Fibroblast of pulmonary artery (primary cell): ENCODE measurements at places on chromosomes 11 and 22.

GRCh38 chr22:29740216-29740615 is 20.4 kb downstream of the CABP7 start:
- DNase-seq, result no peak

DNA sequence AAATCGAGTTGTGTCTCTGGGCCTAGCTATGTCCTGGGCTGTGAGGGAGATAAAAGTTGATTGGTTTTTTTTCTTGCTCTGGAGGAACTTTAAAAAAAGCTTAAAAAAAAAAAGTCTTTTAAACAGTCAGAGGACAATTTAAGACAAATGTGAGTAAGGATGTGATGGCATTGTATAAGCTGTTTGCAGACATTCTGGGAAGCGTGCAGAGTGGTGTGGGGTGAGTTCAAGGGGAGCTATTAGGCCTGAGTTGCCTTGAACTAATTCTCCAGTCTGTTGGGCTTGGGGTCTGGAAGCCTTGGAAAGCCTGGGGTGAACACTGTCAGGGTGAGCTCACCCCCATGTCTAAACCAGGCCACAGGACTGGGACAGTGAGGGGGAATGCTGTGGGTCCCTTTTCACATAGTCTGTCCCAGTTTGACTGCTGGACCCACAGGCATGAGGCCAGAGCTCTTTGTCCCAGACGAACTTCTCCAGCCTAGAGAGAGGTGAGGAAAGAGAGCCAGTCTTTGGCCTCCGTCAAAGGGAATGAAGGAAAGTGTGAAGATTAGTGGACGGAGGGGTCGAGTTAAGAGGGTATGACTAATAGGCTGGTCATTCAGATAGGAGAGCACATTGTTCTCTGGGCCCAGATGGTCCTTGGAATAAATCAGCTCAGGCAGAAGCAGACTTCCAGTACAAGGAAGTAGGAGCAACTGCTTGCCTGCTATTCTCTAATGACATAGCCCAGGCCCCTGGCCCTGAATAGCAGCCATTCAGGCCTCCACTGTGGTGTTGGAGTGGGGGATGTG is 76.4 kb upstream of the NNMT start:
- DNase-seq, result peak; percentile 94

- no peak for DNase-seq
Measured at GRCh38 chr11:66979336-66979980, 4.4 kb downstream of the C11orf86 start.

DNA sequence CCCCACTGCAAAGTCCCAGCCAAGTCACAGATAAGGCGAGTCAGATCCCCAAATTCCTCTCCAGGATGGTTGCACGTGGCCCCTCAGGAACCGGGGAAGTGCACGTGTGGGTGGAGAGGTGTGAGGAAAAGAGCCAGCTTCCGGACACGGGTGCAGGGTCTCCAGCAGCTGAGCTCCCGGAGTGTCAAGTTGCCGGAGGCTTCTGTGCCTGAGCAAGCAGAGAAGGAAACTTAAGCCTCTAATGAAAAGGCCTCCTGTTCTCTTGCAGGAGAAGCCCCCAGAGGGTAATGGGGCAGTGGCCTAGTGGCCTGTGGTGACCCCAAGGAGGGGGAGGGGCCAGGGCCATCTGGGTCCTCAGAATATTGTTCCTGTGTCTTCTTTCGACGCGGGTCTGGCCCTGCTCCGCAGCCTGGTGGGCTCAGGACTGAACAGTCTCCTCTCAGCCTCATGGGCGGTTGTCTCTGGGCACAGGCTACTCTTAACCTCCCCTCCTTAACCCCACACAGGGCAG is 147.9 kb downstream of the FEZ1 start:
- no peak for DNase-seq

GRCh38 chr11:118152552-118153471 is at the start of gene SCN4B:
Gene SCN4B, minus strand, starts transcription at chr11:118152823. Its CDS starts 150 bp downstream, at chr11:118152673.
- peak; percentile 48 for DNase-seq

- DNase-seq, result peak; percentile 88
Measured at GRCh38 chr22:40196628-40197360, 19.1 kb downstream of the TNRC6B start.

DNA sequence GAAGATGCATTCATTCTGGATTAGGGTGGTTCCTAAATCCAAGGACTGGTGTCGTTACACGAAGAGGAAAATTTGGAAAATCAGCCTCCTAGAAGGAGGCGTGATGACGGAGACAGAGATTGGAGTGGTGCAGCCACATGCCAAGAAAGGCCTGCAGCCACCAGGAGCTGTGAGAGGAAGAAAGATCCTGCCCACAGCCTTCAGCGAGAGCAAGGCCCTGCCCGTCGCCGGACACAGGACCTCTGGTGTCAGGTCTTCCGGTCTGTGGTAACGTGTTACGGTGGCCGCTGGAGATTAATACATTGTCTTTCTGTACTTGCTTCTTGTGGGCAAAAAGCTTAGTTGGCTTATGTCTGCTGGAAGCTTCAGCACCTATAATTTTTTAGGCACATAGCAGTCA is 1045.8 kb downstream of the BRD1 start:
- DNase-seq, result no peak

GRCh38 chr11:62919476-62919875 is 1.7 kb downstream of the CHRM1 start:
- DNase-seq, result no peak

DNA sequence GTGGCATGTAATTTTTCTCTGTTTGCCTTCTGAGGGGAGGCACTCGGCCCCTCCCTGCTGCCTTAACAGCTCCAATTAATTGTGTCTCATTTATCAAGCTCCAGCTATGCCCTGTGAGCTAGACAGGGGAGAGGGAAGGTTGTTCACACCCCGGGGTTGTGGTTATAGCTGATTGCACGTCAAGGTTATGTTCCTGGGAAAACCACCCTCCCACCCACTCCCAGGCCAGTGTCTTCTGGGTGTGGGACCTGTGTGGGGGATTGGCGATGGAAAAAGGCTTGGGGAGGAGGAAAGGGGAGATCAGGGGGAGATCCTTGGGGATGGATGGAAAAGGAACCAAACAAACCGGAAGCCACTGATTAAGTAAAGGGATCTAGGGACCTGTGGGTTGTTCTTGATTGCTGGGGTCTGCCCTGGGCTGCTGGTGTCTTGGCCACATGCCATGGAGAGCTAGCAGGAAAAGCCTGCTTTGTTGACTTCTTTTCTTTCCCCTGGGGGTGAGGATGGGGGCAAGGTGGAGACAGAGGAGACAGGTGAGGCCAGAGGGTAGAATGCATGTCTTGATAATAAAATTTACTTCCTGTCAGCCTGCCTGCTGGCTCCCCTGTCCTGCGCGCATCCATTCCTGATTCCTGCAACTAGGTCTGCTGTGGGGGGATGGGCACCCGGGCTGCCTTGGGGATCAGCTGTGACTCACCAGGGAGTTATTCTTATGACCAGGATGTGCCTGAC is 13.5 kb upstream of the SORL1-AS1 start:
- DNase-seq, result peak; percentile 89

- no peak for DNase-seq
Measured at GRCh38 chr22:31436132-31436531, 36.7 kb downstream of the DRG1 start.

DNA sequence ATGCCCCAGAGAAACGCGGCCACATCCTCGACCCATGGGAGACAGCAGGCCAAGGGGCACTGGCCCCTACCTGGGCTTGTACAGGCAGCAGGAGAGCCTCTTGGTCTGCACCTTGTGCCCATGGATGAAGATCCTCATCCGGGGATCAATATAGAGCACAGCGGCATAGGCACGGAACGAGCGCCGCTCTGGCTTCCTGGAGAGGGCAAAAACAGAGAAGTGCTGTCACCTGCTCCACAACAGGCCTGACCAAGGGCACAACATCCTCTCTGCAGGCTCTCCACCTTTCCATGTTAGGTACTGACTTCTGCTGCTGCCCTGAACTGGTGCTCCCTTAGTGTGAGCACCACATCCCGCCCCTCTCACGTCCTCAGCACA is 27.2 kb downstream of the MORC2 start:
- no peak for DNase-seq

DNA sequence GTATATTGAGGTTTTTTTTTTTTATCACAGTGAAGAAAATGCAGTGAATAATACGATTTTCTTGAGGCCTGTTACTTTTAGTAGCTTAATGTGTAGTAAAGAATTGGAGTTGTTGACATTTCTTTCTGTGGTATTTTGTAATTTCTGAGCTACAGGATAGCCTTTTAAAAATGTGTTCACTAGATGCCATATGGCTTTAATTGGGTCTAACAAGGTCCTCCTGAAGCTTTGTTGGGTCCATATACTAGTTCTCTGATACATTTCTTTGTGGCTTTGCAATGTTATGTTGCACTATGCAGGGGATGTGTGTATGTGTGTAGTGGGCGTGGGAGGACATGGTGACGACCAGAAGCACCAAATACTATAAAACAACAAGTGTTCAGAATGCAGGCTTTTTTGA is 25.1 kb downstream of the FBXO7 start:
- no peak for DNase-seq

DNA sequence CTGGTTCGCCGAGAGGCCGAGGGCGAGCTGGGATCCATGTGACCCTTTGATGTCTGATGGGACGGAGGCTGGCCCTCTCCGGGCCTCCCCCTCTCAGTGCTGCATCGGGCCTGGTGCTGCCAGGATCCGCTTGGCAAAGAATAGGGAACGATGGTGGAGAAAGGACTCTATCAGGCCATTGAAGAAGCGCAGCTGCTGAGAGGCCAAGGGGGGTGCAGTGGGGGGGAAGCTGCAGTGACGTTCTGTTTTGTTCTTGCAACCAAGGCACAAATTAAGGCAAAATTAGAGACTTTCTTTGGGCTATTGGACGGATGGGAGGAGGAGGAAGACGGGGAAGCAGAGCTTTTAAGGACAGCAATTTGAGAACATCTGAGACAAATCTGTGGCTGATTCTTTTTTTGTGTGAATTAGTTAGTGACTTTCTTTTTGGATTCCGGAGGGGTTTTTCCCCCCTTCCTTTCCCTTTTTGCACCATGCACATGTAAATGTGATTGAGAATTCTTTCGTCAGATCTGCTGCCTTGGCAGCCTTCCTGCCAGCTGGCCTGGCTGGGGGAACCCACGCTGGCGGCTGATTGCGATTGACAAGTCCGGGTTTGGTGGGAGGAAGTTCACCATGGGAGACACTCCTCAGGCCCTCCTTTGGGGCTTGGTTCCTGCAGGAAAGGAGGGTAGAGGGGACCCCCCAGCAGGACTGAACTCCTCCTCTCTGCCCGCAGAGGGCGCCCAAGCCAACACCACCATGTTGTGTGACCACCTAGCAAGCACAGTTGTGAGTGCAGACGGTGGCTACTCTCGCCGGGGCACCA is 214.6 kb downstream of the NTM start:
- no peak for DNase-seq

GRCh38 chr11:83119216-83119615 is 37.7 kb upstream of the PCF11 start:
- DNase-seq, result no peak

DNA sequence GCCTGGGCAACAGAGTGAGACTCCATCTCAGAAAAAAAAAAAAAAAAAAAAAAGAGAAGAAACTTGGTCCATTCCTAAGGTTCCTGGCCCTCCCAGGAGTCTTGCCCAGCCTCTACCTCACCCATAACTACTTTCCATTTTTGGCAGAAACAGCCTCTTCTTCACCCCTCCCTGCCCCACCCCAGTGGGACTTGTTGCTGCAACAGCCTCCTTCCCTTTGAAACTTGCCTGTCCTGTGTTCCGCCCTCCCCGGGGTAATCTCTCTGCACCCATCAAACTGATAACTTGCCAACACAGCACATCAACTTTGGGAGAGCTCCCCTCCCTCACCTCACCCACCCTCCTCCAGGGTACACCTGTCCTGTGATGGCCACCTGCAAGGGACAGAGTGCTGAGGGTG is 10.0 kb upstream of the FAM83F start:
- no peak for DNase-seq

- peak; percentile 72 for DNase-seq
Measured at GRCh38 chr11:95140397-95141033, 50.9 kb downstream of the ENDOD1 start.

DNA sequence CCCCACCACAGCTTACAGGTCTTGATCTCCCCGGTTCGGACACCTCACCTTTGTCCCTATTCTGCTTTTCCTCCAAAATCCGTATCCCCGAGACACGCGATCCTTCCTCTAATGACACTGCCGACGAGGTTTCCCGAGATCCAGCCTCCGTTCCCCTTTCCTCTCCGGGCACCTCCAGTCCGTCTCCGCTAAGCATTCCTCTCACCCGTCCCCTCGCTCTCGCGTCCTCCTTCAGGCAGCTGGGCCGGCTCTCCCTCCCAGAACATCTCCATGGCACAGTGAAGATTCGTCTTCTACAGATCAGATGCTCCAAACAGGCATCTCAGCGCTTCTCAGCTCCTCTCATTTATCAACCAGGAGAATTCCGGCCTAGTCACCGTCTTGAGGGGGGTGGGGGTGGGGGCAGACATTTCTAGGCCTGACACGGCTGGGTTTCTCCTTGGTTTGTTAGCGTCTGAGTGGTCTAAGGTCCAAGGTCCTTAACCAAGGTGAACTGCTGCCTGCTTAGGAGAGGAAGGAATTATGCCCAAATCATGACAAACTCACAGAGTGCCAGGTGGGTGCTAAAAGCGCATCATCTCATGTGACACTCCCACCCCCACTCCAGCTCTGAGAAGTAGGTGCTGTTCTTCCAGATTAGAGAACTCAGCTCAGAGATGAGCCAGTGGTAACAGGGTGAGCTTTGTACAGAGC is at the start of gene SPTBN2:
Gene SPTBN2 (minus strand): TSS at position 524 of the 693 bp plus-strand sequence. CDS start 7,976 bp downstream, outside the sequence.
- no peak for DNase-seq

DNA sequence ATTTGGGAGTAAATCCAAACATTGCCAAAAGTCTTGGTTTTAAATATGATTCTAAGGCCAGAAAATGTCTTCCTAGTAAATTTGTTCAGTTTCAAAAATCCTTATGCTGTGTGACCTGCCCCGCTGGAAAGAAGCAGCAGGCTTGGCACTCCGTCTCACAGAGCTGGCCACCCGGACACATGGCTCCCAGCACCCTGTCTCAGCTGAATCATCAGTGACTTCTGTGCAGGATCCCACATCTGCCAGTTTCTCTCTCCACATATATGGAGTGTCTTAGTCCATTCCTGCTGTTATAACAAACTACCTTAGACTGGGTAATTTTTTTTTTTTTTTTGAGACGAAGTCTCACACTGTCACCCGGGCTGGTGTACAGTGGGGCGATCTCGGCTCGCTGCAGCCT is 356.7 kb downstream of the TBC1D22A start:
- no peak for DNase-seq

DNA sequence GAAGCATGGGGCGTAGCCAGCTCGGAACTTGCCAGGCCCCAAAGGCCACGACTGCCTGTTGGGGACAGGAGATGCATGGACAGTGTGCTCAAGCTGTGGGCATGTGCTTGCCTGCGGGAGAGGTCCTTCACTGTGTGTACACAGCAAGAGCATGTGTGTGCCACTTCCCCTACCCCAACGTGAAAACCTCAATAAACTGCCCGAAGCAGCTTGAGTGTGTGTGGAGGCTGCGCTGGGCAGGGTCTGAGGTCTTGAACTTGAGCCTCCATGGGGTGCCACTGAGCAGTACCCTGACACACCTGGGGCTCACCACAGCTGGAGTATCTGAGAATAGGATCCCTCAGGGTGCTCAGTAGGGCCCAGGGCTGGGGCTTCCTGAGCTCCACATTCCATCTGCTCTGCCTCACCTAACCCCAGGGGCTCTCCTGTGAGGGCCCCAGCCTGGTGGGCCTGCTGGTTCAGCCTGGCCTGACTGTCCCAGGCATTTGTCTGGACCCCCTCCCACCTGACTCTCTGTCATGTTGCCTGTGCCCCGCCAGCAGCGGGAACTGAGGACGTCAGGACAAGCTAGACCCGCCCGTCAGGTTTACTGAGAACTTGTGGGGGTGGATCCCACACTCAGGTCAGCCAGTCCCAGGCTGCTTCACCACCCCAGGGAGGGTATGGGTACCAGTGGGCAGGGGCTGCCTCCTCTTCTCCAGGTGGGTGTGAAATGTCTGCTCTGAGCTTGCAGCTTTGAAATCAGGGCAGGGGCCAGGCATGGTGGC is 3.2 kb downstream of the RASSF7 start:
- no peak for DNase-seq
